ENCODE measurements at places on chromosomes 6 and 20. TPM values are rescaled to one million over a fixed set of nuclear protein-coding genes. Genes with fewer than 3 reads are reported as not detected.

The TRIM38 gene
- 0.58 TPM for total RNA-seq

The DDO gene
- total RNA-seq: 0.10 TPM

The TRIM40 gene
- not detected for total RNA-seq

The PTPRT gene
- not detected for total RNA-seq

The SEL1L2 gene
- not detected for total RNA-seq

The NRN1 gene
- not detected for total RNA-seq

The RFX6 gene
- 0.31 TPM for total RNA-seq

The C6orf163 gene
- 3.1 TPM for total RNA-seq

The RNF39 gene
- total RNA-seq: 0.85 TPM

The PLN gene
- total RNA-seq: not detected

The WFDC10B gene
- not detected for total RNA-seq

- no peak for DNase-seq
Measured at GRCh38 chr6:30311671-30312070, 15.1 kb upstream of the TRIM39 start.

GRCh38 chr6:15744818-15745402, 82.1 kb upstream of the DTNBP1 start:
- peak; percentile 34 for DNase-seq

- no peak for DNase-seq
Measured at GRCh38 chr6:116244284-116244683, 9.6 kb downstream of the TSPYL4 start.

GRCh38 chr6:170091639-170092579, 199.0 kb downstream of the DLL1 start:
- DNase-seq: no peak

GRCh38 chr6:46882645-46883044, 39.1 kb downstream of the ADGRF5 start:
- DNase-seq: no peak

GRCh38 chr6:111805511-111806164, 67.6 kb downstream of the FYN start:
- no peak for DNase-seq

DNA sequence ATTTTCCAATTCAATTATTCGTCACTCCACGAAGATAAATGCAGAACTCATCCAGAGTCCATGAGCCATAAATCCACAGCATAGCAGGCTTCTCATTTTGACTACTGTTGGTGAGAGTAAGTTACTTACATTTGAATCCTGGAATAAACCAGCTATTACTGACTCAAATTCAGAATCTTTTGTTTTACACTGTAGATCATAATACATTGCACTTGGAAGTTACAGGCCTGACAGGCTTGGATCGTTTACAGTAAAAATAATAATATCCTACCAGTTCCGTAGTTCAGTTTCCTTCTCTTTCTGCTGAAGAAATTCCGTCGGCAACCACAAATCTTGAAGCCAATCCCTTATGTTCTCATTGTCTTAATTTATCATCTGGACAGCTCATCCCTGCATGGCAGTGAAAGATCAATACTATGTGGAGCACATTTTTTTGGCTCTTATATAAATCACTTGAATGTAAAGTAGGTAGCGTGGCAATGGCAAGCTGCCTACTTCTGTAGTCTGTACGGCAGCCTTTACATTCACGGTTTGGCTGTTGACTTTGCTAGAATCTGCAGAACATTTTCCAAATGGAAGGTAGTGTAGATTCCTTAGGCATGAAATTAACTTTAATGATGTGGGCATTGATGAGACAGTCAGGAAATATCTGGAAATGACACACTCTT, 142.9 kb downstream of the WDR27 start:
- no peak for DNase-seq

DNA sequence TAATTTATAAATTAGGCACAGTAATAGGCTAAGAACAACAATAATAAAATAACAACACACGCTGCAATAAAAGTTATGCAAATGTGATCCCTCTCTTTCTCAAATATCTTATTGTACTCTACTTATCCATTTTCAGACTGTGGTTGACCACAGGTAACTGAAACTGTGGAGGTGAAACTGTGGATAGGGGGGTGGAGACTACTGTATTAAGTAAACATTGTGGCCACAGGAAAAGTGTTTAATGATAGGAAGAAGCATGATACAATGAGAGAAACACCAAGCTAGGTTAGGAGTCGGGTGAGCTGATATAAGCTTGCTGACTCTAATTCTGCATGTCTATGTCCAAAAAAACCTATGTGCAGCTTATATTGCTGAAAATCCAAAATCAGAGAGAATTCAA, 23.0 kb downstream of the NHLRC1 start:
- DNase-seq: no peak

GRCh38 chr6:79413562-79414002, 123.6 kb downstream of the LCA5 start:
- DNase-seq: no peak

DNA sequence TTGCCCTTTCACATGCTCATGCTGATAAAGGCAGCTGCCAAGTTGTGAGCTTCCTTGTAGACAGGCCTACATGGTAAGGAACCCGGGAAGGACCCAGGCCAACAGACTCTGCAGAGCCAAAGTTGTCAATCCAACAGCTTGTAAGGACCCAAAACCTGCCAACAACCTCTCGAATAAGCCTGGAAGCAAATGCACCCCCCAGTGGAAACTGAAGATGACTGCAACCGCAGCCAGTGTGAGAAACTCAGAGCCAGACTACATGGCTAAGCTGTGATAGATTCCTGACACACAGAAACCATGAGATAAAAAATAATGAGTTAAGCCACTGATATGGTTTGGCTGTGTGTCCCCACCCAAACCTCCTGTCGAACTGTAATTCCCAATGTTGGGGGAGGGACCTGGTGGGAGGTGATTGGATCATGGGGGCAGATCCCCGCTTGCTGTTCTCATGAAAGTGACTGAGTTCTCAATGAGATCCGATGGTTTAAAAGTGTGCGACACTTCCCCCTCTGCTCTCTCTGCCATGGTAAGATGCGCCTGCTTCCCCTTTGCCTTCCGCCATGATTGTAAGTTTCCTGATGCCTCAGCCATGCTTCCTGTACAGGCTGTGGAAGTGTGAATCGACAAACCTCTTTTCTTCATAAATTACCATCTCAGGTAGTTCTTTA, 18.8 kb upstream of the CLPSL2 start:
- peak; percentile 91 for DNase-seq

DNA sequence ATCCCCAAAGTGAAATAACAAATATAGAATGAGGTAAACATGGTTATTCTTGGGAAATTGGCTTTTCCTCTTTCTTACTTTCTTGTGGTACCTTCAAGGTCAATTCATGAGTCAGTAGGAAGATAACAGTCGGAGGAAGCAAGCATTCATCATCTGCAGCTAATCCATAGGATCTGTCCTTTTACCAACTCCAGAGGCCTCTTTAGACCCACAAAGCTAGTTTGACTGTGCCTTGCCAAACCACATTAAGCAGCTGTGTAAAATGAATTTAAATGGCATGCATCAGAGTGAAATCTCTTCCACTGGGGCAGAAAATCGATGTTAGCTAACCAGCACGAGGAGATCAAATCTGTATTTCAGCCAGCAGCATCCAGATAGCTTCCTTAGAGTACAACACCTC, 171.3 kb downstream of the TMEM242 start:
- no peak for DNase-seq

DNA sequence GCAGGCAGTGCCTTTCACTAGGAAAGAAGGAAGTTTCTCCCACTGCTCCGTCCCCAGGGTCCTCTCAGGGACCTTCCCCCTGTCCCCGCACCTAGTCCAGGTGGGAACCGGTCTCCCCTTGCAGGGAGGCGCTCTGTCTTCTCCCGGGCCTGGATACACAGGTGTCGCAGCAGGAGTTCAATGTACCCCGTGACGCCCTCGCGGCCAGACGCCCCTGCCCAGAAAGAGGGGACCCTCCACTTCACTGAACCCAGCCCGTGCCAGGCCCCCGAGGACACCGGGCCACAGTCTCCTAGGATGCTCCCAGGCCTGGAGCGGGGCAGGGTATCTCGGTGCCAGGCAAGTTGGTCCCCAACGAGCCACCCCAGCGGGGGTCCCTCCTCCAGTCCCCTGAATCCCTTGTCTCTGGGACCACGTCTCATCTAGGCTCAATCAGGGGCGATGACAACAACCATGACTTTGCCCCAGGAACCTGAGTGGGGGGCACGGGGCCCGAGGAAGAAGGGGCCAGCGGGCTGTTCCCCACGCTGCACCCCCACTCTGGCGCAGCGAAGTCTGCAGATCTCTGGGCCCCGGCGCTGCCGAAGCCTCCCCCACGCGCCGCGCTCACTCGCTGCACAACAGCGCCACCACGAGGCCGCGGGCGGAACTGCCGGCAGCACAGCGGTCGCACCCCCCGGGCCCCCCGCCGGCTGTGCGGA, 103.0 kb downstream of the EDN3 start:
- peak; percentile 75 for DNase-seq

DNA sequence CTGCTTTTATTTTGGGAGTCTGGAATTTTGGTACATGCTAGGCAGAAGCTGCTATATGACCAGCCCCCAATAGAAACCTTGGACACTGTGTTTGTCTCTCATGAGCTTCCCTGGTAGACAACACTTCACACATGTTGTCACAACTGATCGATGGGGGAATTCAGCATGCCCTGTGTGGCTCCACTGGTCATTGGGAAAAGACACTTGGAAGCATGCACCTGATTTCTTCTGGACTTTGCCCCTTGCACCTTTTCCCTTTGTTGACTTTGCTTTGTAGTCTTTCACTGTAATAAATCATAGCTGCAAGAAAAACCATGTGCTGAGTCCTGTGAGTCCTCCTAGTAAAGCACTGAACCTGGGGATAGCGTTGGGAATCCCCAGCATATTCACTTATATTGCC, 7.9 kb upstream of the WFDC10A start:
- no peak for DNase-seq

- no peak for DNase-seq
Measured at GRCh38 chr20:16243470-16243869, 329.8 kb downstream of the KIF16B start.

GRCh38 chr20:7926767-7927166, 13.5 kb downstream of the HAO1 start:
- DNase-seq: peak; percentile 36

DNA sequence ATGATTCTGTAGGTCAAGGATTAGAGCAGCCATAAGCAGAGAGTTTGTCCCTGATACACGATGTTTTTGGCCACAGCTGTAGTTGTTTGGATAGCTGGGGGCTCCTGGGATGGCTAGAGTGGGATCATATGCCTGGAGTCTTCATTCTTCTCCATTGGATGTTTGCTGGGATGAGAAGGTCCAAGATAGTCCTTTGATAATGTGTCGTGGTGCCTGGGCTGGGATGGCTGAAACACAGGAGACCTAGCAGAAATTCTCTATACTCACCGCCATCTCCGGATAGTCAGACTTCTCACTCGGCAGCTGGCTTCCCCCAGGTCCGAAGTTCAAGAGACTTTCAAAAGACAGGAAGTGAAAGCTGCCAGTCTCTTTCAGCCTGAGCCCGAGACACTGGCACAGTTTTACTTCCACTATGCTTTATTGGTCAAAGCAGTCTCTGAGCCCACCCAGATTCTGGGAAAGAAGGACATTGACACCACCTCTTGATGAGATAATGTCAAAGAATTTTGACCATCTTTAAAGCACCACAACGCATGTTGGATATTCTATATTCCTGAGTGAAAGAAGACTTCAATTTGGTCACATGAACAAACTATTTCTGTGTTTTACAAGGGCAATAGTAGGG, 16.0 kb downstream of the MARCKS start:
- peak; percentile 28 for DNase-seq

DNA sequence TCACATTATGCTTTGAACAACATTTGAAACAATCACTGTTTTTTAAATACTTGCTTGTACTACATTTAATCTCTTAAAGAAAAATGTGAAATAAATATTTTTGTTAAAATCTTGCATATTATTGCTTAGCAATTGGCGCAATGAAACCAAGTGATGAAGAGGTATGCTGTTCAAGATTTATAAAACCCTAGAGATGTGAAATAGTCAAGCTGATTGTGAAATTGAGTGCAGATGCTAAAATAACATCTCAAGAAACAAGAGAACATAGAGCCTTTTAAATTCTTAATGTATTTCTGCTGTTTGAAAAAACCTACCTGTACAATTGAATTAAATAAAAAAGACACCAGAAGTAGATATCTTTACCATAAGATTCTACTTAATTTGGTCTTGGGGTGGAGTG, 179.2 kb upstream of the MCHR2 start:
- no peak for DNase-seq

DNA sequence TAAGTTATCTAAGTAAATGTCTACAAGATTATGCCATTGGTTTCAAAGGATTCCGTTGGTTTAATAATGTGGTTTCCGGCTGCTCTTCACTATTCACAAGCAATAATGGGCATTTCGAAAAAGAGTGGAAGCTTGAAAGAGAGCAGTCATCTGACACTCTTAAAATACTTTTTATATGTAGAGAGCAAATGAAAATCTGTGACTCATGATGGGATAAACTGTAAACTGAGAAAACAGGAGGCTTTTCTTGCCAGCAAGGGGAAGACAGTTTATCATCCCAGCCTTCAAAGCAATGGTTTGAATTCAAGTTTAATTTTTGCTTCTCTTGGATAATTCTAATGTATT, 145.7 kb downstream of the KHDC1L start:
- DNase-seq: no peak

- DNase-seq: no peak
Measured at GRCh38 chr6:51292659-51293058, 474.0 kb downstream of the TFAP2B start.

DNA sequence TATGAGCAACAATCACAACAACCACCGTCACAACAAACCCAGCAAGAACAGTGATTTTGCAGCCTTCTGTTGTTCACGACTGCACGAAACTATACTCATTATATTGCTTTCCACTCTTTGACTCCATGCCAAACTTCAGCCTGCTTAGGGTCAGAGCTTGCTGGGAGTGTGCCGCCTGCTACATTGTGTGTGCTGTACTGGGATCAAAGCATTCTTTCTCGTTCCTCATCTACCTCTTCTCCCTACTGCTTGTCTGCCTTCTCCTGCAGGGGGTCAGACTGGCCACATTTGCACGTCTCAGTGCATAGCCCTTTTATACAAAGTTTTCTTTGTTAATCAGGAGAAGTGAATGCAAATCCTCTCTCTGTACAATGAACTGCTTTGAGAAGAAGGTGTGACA, 401.6 kb upstream of the CITED2 start:
- no peak for DNase-seq

- no peak for DNase-seq
Measured at GRCh38 chr6:3631877-3632276, 119.6 kb downstream of the PXDC1 start.

- DNase-seq: no peak
Measured at GRCh38 chr6:127404133-127404532, 55.1 kb downstream of the KIAA0408 start.

All from GM23338 (cell line).